ENCODE measurements at places on chromosomes 6 and 20.

DNA sequence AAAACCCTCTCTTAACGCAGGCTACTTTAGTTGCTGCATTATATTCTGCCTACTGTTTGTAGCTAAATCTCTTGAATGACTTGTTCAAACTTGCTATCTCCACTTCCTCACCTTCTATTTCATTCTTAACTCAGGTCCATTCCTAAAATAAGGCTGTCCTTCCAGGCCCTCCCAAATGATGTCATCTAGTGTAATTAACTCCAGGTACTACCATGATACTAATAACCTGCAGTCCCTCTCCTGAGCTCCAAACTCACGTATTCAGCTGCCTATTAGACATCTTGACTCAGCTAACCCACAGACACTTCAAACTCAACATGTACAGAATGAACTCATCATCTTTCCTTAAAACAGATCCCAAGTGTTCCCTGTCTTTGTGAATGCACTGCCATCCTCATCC is 10.5 kb upstream of the TOP1 start:
- no peak for DNase-seq

GRCh38 chr6:114052141-114052540 is 81.2 kb upstream of the HDAC2 start:
- no peak for DNase-seq

- no peak for DNase-seq
Observed at GRCh38 chr6:41715795-41716515, 19.5 kb downstream of the TFEB start.

GRCh38 chr6:31476515-31477139 is 21.3 kb upstream of the MICB start:
- DNase-seq: no peak

DNA sequence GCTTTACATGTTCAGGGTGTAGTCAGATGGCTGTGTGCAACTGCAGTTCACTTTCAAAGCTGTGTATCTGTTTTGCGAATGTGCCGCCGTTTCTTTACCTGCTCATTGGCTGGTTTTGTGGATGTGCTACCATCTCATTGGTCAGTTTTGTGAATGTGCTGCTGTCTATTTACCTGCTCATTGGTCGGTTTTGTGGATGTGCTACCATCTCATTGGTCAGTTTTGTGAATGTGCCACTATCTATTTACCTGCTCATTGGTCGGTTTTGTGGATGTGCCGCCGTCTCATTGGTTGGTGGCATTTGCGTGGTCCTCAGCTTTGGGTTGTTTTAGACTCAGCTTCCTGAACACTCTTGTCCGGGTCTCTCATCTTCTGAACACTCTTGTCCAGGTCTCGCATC is 40.5 kb upstream of the BHLHE23 start:
- DNase-seq: no peak

GRCh38 chr6:47009583-47009982 is 32.5 kb downstream of the ADGRF1 start:
- DNase-seq: no peak

GRCh38 chr6:42724825-42725224 is 2.4 kb upstream of the PRPH2 start:
- DNase-seq: no peak

GRCh38 chr20:31988430-31989015 is 20.6 kb downstream of the XKR7 start:
- DNase-seq: no peak

DNA sequence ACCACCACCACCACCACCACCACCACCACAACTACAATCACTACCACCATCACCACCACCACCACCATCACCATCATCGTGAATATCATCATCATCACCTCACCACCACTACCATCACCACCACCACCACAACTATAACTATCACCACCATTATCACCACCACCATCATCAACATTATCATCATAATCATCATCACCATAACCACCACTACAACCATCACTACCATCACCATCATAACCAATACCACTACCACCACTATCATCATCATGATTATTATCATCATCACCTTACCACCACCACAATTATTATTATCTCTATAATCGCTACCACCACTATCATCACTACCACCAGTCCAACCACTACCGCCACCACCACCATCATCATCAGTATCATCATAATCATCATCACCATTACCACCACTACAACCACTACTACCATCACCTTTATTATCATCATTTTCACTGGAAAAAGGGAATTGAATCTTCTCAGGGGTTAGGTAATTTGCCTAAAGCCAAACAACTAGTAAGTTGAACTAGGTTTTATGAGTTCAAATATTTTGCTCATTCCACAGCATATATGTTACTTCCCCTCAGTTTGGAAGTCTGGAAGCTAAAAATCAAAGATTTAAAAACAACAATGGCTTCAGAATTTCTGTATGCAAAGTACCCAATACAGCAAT is 8.3 kb downstream of the RIPOR2 start:
- no peak for DNase-seq

- no peak for DNase-seq
Observed at GRCh38 chr6:57201718-57202117, 20.4 kb downstream of the RAB23 start.

GRCh38 chr20:63702751-63703470 is 4.9 kb downstream of the ARFRP1 start:
- DNase-seq: no peak

GRCh38 chr20:57650756-57651483 is 30.7 kb upstream of the ZBP1 start:
- no peak for DNase-seq

- DNase-seq: no peak
Observed at GRCh38 chr6:150342126-150342525, 26.7 kb upstream of the IYD start.

DNA sequence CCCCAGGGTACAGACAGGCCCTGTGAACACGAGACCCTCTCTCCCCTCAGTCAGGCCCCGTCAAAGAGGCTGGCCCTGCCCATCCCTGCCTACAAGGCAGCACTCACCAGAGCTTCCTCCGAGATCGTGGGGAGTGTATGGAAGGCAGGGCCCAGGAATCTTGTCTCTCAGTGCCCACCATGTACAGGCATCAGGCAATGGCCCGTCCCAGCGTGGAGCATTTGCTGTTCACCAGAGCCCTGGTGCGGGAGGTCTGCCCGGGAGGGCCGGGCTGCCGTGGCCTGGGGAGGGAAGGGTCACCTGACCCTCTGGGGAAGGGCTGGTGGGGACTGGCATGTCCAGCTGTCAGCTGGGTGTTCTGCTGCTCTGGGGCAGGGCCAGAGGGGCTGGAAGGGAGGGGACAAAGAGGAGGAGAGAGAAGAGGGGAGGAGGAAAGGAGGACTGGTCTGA is at the start of gene IP6K3:
Gene IP6K3 (minus strand): TSS at position 255 of the 450 bp plus-strand sequence. CDS start 11,429 bp downstream, outside the sequence.
- DNase-seq: no peak

GRCh38 chr20:61932199-61932592 is 133.5 kb downstream of the TAF4 start:
- no peak for DNase-seq

GRCh38 chr6:97947841-97948240 is 664.8 kb upstream of the MMS22L start:
- peak; percentile 87 for DNase-seq

DNA sequence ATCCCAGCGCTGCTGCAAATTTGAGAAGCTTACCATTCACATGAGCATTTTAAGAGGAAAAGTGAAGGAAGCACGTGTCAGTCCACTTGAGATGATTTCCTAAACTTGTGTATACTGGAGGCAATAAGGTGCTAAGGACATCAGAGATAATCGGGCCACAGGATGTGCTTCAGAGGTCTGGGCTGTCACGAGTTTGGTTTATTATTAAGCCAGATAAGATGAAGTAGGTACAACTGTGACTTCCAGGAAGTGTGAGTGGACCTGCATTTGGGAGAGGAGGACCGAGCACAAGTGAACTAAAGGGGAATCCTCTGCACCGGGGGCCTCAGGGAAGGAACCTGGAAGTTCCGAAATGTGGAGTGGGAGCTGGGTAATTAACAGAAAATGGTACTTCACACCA is 1.4 kb downstream of the SAMD5 start:
- peak; percentile 7 for DNase-seq

DNA sequence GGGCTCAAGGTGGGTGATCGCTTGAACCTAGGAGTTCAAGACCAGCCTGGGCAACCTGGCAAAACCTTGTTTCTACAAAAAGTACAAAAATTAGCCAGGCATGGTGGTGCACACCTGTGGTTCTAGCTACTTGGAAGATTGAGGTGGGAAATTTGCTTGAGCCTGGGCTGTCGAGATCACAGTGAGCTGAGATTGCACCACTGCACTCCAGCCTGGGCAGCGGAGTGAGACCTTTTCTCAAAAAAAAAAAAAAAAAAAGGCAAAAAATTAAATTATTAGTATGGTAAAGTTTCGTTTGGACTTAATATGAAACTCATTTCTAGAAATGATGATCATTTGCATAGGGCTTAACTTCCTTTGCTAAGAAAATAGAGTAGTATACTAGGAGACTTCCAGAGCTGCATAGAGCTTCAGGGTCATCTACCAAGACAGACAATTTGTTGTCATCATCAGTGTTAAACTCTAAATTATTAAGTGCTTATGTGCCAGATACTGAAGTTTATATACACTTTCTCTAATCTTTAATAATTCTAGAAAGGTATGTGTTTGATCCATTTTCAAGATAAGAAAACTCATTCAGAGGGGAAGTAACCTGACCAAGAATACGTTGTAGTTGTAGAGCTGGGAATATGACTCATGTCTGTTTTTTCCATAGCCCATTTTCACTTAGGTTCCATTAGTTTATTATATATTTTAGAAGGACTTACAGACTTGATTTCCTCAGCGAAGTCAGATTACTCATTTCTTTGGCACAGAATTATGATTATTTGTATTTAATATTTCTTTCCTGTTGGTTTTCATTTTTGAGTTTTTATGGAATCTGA is 84.5 kb downstream of the SLC16A10 start:
- DNase-seq: no peak

- DNase-seq: no peak
Observed at GRCh38 chr6:163346497-163346961, 68.0 kb upstream of the QKI start.

DNA sequence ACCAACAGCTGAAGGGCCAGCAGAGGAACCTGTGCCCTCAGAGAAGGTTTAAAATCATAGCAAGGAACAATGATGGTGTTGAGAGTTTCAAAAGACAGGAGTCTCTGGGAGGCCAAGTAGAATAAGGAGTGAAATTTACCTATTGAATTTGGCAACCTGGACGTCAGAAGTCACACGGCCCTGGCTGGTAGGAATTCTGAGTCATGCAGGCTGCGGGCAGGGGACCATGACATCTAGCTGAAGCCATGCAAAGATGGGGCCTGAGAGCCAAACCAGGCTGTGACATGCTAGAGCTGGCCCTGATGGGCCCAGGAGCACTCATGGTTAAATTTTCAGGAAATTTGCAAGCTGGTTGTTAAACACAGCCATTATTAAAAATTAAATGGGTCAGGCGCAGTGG is 64.0 kb upstream of the SNX9 start:
- no peak for DNase-seq

DNA sequence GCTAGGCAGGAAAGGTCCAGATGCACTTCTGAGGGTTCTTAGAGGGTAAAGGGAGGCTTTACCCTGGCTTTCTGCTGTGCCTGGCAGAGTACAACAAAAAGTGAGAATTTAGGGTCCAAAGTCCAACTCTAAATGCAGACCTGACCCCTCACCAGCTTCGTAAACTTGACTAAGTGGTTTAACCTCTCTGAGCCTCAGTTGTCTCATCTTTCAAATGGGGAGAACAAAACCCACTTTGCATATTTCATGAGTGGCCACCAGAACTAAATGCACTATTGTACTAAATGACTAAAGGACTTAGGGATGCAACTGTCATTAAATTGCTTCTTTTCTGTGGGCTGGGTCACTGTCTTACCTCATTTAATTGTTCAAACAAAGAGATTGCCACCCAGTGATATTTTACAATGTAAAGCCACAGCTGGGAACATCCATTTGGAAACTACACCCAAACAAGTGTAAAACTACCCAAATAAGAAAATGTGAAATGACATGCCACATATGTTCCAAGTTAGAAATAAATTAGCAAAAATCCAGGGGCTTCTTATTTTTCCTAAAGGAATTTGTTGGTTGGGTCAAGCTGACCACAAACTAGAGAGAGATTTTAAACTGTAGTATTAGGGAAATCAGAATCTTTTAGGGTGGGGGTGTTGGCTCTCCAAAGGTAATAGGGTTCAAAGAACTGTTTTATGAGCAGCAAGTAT is 48.3 kb upstream of the RIN2 start:
- no peak for DNase-seq

DNA sequence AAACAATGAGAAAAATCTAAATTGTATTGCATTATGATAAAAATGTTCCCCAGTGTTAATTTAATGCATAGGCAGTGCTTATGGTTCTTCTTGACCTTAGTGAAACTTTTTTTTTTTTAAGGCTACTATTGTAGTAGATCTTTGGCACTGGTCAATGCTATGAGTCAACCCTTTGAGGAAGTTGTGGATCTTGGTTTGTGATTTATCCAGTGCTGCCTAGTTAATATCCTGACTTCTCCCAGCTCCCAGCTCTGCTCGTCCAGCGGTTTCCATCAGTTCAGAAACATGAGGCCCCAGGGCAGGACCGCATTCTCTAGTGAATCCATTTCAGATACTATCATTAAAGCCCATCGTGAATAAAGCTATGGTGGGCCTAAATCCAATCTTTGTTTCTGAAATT is 364.5 kb upstream of the JARID2 start:
- no peak for DNase-seq

- DNase-seq: no peak
Observed at GRCh38 chr6:69973138-69973537, 106.8 kb downstream of the COL19A1 start.

DNA sequence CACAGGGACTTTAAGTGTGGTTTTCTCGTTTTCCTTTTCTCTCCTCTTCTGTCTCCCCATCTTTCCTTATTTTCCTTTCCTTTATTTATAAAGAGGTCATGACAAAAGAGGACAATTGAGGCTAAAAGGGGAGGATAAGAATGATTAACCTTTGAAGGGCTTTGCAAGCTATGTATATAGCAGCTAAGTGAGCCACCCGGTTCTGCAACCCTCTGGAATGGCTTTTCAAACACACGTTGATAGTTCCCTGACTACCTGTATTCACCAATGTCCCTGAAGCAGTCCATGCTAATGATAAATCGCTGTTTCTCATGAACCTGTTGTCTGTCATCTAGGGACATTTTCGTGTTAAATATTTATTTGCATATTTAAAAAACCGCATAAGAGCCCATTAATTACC is 124.4 kb upstream of the RALGAPA2 start:
- DNase-seq: no peak

GRCh38 chr6:108902382-108902792 is 54.2 kb downstream of the ARMC2 start:
- DNase-seq: no peak

DNA sequence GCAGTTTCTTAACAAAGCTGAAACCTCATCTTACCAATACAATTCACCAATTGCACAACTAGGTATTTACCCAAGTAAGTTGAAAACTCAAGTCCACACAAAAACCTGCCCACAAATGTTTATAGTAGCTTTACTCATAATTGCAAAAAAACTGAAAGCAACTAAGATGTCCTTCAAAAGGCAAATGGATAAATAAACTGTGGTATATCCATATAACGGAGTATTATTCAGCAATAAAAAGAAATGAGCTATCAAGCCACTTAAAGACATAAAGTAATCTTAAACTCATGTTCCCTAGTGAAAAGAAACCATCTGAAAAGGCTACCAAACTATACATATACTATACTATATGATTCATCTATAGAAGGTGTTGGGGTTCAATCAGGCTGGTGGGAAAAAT is 179.7 kb downstream of the HACE1 start:
- DNase-seq: no peak
